ENCODE measurements at places on chromosomes 1 and 21.

GRCh38 chr1:238606457-238606856, 715.7 kb upstream of the ZP4 start:
- DNase-seq: no peak

- no peak for DNase-seq
Measured at GRCh38 chr1:18723206-18723605, 92.6 kb downstream of the PAX7 start.

DNA sequence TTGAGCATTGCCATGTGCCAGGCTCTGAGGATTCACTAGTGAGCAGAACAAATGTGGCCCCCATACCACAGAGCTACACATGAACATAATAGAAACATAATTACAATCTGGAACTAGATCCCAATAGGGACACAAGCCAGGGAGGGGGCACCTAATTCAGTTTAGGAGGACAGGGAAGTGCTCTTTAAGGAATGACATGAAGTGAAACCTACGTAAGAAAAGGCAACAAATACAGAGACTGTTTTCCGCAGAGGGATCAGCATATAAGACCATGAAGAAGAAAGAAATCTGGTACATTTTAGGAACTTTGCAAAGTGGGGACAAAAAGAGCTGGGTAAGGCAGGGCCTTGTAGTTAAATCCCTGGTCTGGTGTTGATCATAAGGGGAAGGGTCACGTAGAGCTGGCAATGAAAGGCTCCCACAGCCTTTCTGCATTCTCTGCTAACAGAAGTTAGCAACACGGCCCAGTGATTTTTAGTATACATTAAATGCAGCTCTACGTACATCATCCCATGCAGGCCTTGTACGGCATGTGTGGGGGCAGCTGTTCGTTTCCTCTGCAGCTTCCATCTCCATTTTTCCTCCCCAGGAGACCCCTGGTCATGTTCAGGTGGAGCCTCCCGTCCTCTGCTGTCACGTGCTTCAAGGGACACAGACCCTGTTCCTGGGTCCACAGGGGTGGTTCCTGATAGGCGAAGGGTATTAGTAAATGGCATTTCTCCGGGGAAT, 26.8 kb upstream of the SLC30A1 start:
- no peak for DNase-seq

DNA sequence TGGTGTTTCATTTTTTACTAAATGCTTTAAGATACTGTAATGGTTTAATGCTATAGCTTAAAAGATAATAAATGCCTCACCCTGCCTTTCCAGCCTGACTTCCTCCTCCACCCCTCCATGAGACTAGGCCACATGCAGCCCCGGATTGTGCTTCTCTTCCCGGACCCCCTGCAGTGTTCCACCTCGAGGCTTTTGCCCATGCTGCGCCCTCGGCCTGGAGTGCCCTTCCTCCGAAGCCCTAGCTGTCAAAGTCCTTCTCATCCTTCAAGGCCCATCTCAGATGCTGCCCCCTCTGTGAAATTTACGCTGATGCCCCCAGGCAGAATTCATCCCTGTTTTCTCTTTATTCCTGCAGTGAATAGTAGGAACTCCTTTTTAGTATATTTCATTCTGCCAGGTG, 98.5 kb downstream of the ATP5PO start:
- DNase-seq: no peak

DNA sequence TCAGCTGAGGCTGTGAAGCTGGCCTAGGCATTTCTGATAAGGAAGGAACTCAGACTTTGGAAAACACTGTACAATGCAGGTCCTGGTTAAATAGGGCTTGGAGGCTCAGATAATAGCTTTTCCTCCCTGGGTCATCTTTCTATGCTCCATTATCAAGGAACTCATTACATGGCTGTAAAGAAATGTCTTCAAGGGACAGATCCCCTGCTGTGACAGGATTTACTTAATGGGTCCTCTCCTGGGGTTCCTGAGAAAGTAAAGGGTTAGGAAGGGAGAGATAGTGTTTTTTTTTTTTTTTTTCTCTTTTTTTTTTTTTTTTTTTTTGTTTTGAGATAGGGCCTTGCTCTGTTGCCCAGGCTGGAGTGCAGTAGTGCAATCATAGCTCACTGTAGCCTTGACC, 14.1 kb upstream of the SVBP start:
- no peak for DNase-seq

DNA sequence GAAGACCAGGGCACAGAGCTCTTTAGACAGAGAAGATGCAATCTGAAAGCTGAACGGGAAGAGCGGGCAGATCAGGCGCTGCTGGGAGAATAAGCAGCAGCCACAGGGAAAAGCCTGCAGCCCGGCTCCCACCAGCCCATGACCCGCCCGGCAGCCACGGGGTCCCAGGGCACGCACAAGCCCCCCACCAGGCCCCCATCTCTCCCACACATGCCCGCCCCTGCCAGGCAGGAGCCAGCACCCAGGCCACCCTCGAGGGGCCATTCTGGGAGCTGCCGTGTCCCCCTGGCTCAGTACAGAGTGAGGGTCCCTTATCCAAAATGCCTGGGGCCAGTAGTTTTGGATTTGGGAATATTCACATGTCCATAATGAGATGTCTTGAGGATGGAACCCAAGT, 16.3 kb downstream of the SLC19A1 start:
- DNase-seq: no peak

DNA sequence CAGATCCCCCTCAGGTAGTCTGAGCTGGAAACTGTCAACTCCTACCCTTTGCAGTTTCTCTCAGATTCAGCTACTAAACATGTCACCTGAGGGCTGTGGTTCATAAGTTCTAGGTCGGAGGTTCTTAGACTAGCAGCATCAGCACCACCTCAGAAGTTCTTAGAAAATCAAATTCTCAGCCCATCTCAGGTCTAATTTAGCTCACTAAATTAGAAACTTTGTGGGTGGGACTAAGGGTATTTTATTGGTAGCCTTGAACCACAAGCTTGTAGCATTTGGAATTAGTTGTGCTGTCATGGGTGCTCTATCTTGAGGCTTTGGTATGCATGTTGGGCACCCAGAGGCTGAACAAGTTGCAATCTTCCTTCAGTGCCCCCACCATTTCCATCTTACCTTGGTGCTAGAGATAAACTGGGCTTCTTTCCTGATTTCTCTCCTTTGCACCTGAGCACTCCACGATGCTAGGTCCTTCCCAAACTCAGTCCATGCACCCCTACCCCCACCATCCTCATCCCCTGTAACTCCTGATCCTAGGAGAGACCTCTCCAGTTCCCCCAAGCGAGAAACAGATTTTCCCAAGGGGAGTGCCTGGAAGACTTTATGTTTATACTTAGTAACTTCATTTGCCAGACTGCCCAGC, 54.2 kb downstream of the S1PR1 start:
- no peak for DNase-seq

DNA sequence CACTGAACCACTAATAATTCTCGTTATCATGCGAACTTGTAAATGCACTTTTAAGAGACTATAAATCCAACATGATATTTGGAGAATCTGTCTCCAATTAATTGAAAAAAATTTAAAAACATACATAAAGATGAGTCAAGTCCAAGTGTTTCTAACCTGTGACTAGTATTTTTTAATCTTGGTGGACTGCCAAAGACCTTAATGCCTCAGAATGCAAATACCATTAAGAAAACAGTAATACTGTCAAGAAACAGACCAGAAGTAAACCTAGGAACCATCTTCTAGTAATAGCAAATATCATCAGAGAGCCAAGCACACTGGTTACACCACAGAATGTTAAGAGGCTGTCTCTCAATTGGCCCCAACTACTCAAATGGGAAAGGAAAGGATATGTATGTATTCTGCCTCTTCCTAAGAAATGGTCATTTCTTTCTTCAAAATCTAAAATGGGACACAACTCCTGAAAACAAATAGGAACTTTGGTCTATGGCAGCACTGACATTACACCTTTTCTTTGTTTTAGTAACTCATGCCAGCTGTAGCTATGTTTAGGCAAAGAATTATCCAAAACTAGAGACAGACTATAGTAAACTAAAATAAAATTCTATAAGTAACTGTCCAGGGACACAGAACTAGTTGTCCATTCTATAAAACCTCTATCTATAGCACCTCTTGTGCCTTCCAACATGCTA, 15.8 kb downstream of the SCYL3 start:
- DNase-seq: no peak
